Activated T-cell treated with anti-CD3 and anti-CD28 coated beads, Interleukin-2, amount 50 U/mL, for 72 hours (primary cell): ENCODE measurements at places on chromosomes 5 and 9. TPM values are rescaled to one million over a fixed set of nuclear protein-coding genes. Genes with fewer than 3 reads are reported as not detected.

The CBY3 gene
- total RNA-seq = not detected

The MYOZ3 gene
- total RNA-seq = not detected

The FAT2 gene
- total RNA-seq = not detected

The RFESD gene
- 4.8 TPM for total RNA-seq

The HRH2 gene
- total RNA-seq = 18.4 TPM

The SH3RF2 gene
- 0.79 TPM for total RNA-seq

The AQP7 gene
- total RNA-seq = not detected

The TBC1D2 gene
- total RNA-seq = 6.0 TPM

The SLC6A19 gene
- total RNA-seq = not detected

The DMRT3 gene
- total RNA-seq = not detected

The SPINK6 gene
- not detected for total RNA-seq

The FAM170A gene
- not detected for total RNA-seq

The EQTN gene
- total RNA-seq = not detected

The VDAC1 gene
- 252 TPM for total RNA-seq

The ATP6V0E1 gene
- total RNA-seq = 117 TPM

The WDR38 gene
- total RNA-seq = not detected

The EPB41L4B gene
- total RNA-seq = 3.8 TPM

The XRCC4 gene
- 13.4 TPM for total RNA-seq

The PCDHA13 gene
- not detected for total RNA-seq

The FLT4 gene
- total RNA-seq = 1.7 TPM

The NELFB gene
- total RNA-seq = 56.6 TPM

The OTP gene
- 0.19 TPM for total RNA-seq

The LHX3 gene
- total RNA-seq = not detected

The KCNMB1 gene
- not detected for total RNA-seq

The CDX1 gene
- total RNA-seq = not detected

The GZMA gene
- 25.1 TPM for total RNA-seq

The HRCT1 gene
- not detected for total RNA-seq

The LSM11 gene
- total RNA-seq = 7.4 TPM

The CCL27 gene
- 3.7 TPM for total RNA-seq

The ASPN gene
- total RNA-seq = not detected

The LRSAM1 gene
- total RNA-seq = 33.8 TPM

The IL5 gene
- total RNA-seq = 2.1 TPM

The PCDHB3 gene
- total RNA-seq = not detected

The C8G gene
- 3.4 TPM for total RNA-seq

The ARHGEF28 gene
- total RNA-seq = 0.24 TPM

The OR1N1 gene
- not detected for total RNA-seq

The PCDHA7 gene
- not detected for total RNA-seq
